Sigmoid colon (tissue), 7 donors: ENCODE measurements at places on chromosomes 2 and 18. TPM values are rescaled to one million over a fixed set of nuclear protein-coding genes. Genes with fewer than 3 reads are reported as not detected.

- no peak overlapping the region for H3K4me3 ChIP-seq
- no peaks in the 10 kb centered on the region for H3K4me1 ChIP-seq
- H3K27me3 ChIP-seq, result no peaks in the 10 kb centered on the region
- no peaks in the 10 kb centered on the region for H3K36me3 ChIP-seq
- no peak for DNase-seq
These were observed 100.6 kb downstream of the CMPK2 start for GRCh38 chr2:6764968-6765723.

DNA sequence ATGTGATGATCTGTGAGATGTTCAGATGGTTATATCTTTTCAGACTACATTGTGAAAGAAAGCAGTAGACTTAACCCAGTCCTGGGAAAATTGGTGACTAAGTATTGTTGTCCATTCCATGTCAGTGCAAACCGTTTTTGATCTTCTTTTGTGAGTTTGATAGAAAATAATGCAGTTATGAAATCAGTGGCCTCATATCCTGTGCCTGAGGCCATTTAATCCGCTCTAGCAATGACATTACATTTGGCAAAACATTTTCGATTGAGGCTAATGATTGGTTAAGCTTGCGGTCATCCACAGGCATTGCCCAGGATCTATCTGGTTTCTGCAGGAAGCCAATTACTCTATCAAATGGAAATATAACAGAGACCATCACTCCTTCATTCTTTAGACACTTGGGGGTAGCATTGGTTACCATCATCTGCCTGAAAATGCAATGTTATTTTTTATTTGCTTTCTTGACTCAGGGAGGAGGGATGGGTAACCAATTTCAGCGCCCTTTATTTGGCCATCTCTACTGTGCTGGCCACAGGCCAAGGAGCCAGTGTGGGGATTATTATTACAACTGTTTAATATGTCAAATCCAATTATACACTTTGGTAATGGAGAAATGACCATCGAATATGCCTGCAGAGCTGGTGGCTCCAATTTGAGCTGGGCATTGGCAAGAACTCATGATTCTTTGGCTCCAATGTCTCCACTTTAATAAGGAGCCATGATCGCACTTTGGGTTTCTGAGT, 33.6 kb downstream of the TRIB2 start:
- no peak overlapping the region for H3K27ac ChIP-seq
- no peaks in the 10 kb centered on the region for H3K36me3 ChIP-seq
- no peak for DNase-seq
- no peaks in the 10 kb centered on the region for H3K4me1 ChIP-seq

GRCh38 chr2:178943745-178944144, 106.2 kb downstream of the CCDC141 start:
- no peaks in the 10 kb centered on the region for H3K27me3 ChIP-seq
- DNase-seq, result no peak
- H3K36me3 ChIP-seq, result no peaks in the 10 kb centered on the region

COX5B gene
- total RNA-seq, result 796 TPM

DNA sequence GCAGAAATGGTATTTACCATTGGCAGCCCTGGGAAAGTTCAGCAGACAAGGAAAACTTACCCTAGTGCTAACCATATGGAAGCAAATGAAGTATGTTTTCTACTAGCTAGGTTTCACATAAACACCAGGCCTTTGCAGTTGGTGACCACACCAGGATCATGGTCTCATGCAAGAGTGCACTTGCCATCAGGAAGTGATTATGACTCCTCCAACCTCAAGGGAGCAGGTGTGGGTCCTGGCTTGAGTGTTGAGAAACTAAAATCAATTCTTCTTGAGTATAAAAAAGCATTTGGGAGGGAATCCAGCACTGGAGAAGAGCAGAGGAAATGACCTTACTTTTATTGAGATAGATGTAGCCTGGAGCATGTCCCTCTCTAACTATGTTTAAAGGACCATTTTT, 56.8 kb upstream of the SPAG16 start:
- no peak overlapping the region for H3K4me3 ChIP-seq
- H3K27me3 ChIP-seq, result no peaks in the 10 kb centered on the region
- no peak overlapping the region for H3K27ac ChIP-seq
- H3K4me1 ChIP-seq, result no peaks in the 10 kb centered on the region
- no peak for DNase-seq

GRCh38 chr2:229230256-229230655, 40.8 kb downstream of the PID1 start:
- H3K36me3 ChIP-seq, result no peaks in the 10 kb centered on the region
- no peaks in the 10 kb centered on the region for H3K27me3 ChIP-seq
- H3K4me1 ChIP-seq, result peaks cover 15% of the 10 kb centered on the region
- H3K27ac ChIP-seq, result peak overlapping the region; percentile 43

- no peak overlapping the region for H3K4me3 ChIP-seq
- DNase-seq, result no peak
- H3K27ac ChIP-seq, result no peak overlapping the region
- peaks cover under 1% of the 10 kb centered on the region for H3K4me1 ChIP-seq
- no peaks in the 10 kb centered on the region for H3K27me3 ChIP-seq
- no peaks in the 10 kb centered on the region for H3K36me3 ChIP-seq
These were observed 18.9 kb upstream of the FAHD2A start for GRCh38 chr2:95383635-95384027.

- DNase-seq, result no peak
- no peaks in the 10 kb centered on the region for H3K4me1 ChIP-seq
- H3K4me3 ChIP-seq, result no peak overlapping the region
- H3K27me3 ChIP-seq, result no peaks in the 10 kb centered on the region
- no peak overlapping the region for H3K27ac ChIP-seq
These were observed 17.0 kb downstream of the TNFAIP6 start for GRCh38 chr2:151374436-151374835.

DNA sequence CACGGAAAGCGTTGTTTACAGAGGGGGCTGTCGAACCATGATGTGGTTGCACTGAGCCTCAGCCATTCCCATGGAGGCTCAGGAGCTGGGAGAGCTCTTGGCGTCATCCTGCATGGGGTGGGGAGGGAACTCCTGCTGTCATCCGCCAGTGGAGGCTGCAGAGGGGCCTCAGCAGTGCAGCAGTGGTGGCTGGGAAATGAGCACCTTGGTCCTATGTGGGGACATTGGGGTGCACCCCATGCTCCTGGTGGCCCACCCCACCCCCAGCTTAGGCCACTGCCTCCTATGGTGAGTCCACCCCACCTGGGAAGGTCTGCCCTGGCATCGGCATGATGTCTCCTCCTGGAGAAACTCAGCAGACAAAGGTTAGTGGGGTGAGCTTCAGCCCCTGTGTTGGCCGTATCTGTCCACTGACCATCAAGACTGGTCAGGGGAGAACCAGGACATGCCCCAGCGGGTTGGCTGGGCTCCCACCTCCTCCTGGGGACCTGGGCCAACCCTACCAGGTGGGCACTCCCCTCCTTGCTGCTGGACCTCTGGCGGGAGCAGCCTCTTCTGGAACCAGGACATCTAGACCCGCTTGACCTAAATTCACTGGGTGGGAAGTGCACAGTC, 67.8 kb upstream of the HDAC4 start:
- H3K4me1 ChIP-seq, result no peaks in the 10 kb centered on the region
- peak; percentile 47 for DNase-seq
- no peak overlapping the region for H3K27ac ChIP-seq
- H3K4me3 ChIP-seq, result no peak overlapping the region
- H3K36me3 ChIP-seq, result no peaks in the 10 kb centered on the region

NPHP1 gene
- 12.5 TPM for total RNA-seq

DNA sequence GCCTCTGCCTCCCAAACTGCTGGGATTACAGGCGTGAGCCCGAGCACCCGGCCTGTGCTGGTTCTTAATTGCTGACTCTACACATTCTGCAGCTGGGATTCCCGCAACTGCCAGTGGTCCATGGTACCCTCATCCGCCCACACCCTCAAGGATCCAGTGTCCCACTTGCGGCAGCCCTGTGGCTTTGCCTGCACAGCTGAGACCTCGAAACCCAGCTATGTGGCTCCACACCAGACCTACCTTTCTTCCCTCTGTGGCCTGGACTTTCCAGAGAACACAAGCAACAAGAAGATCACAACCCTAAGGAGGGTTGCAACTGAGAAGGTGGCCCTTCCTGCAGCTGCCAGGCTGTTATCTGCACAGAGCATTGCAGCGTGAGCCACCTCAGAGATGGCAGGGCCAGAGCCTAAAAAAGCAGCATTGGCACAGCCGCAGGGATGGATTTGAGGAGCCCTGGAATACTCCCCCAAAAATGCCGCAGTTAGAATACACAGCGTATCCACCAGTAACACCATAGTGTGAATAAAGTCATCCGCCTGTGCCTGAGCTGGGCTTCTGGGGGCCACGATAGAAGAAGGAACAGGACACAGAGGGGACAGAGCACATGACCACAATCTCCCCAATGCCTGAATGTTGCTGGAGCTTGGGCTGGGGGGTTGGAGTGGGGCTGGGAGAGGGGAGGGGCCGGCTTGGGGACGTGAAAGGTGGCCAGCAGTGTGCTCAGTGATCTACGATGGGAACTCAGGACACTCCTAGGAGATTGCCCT, 1.9 kb downstream of the GPR55 start:
- DNase-seq, result peak; percentile 52
- no peak overlapping the region for H3K27ac ChIP-seq
- no peaks in the 10 kb centered on the region for H3K27me3 ChIP-seq
- no peaks in the 10 kb centered on the region for H3K36me3 ChIP-seq

GRCh38 chr2:158677542-158677941, 117.6 kb upstream of the DAPL1 start:
- no peak overlapping the region for H3K4me3 ChIP-seq
- peaks cover 60% of the 10 kb centered on the region for H3K36me3 ChIP-seq
- no peak for DNase-seq
- H3K4me1 ChIP-seq, result no peaks in the 10 kb centered on the region
- no peaks in the 10 kb centered on the region for H3K27me3 ChIP-seq
